NCI-H1930 (cell line): ENCODE measurements at places on chromosomes 12 and 14.

- no peak for DNase-seq
Measured at GRCh38 chr12:21695986-21696385, 38.3 kb upstream of the LDHB start.

DNA sequence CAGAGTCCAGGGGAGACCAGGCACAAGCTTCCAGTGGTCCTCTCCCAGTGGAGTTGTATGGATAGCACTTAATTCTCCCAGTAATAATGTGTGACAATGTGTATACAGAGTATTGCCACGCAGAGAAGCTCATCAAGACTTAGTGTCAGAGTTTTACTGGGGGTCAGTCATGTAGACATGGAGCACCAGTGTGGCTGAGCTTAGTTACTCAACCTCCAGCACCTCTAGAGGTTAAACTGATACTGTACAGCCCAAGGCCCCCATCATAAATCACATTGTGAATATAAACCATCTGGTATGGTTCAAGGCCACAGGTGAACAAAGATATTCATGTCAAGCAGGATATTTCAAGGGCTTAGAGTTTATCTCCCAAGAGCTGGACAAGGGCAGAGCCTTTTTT is 378.1 kb upstream of the TMPO start:
- no peak for DNase-seq

DNA sequence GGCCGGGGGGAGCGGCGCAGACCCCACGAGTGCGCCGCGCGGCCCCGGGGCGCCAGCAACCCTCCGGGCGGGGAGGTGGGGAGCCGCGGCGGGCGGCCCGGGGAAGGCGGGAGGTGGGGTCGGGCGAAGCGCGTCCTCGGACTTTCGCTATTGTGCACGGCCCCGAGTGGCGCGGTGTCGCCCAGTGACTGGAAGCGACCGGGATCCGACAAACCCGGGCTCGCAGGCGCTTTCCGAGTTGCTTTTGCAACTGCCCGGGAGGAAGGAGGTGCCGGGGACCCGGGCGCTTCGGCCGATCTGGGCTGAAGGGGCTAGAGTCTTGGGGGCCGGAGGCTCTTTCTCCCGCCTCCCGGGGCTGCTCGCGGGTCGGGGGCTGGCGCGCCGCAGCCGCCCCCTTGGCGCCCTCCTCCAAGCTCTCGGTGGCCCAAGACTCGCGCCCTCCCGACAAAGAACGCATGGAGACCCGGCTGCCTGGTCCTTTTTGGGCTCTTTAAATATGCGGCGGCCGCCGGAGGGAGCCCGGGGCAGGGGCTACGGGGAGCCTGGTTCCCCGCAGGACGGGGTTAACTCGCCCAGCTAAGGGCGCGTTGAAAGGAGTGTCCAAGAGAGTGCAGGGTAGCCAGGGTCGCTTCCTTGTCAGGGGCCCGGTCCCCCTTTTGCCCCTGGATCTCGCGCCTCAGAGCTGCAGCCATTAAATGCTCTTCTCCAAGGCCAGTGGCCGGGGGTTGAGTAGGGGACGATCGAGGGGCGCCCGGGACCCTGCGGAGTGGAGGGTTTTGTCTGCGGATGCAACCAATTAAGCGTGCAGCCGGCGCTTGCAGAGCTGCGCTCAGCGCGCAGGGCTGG is 1.4 kb downstream of the HMGA2 start:
- DNase-seq, result no peak

DNA sequence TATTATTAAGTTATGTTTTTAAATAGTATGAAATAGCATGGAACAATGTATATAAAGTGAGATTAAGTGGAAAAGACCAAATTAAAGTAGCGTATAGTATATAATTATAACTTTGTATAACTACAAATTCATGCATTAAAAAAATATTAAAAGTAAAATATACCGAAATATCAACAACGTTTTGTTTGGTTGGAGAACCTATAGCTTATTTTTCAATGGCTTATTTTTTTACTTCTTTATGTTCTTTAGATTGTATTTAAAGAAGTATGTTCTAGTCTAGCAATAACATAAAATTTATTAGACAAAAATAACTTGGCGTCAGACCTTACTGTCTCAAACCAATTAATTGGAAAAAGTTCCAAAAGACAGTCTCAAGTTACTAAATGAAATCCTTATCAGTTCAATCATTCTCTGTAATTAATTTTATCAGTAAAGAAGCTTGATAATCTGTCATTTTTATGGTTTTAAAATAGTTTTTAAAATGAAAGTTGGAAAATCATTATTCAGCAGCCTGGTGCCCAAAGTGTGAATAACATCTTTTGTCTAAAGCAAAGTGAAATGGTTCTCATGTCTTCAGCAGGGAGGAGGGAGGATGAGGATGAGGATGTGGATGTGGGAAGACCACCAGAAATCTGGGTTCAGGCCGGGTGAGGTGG is 46.7 kb downstream of the IRAK3 start:
- DNase-seq, result no peak

GRCh38 chr12:93786656-93787397 is 109.7 kb downstream of the CRADD start:
- no peak for DNase-seq

GRCh38 chr14:69594846-69595245 is 16.6 kb upstream of the SUSD6 start:
- no peak for DNase-seq

DNA sequence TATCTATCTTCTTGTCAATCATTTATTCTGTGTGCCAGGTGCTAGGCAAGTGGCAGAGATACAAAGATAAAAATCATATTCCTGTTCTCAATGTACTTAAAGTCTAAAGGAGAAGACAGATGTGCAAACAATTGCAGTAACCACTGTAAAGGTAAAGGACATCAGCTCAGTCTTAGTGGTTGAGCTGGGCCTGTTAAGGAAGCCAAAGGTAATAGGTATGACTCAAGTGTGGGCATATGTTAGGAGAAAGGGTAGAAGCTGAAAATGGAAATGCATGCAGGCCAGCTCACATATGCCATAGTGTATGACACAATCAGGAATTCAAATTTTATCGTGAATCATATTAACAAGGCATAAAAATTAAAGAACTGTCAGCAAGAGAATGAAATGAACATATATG is 49.8 kb downstream of the FAR2 start:
- no peak for DNase-seq

DNA sequence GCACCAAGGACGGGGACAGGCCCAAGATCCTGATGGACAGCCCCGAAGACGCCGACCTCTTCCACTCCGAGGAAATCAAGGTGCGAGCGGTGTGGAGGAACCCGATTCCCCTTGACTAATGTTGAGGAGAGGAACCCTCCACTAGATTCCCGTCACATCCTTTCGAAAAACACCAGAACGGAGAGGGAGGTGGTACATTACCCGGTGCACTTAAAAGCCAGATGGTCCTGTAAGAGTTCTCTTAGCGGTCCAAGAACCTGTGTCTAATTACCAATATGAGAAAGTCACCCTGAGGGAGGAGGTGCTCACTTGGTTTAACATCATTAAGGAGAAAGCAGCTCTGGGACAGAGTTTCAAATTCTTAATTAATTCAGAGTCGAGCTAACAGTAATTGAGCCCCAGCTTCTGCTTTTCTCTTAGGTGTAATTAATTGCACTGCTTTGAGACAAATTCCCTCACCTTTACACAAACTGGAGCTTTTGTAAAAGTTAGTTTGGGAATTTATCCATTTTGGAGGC is 450 bp downstream of the PRKAB1 start:
- DNase-seq, result no peak

GRCh38 chr14:104211215-104211614 is 72.8 kb downstream of the KIF26A start:
- DNase-seq, result no peak

DNA sequence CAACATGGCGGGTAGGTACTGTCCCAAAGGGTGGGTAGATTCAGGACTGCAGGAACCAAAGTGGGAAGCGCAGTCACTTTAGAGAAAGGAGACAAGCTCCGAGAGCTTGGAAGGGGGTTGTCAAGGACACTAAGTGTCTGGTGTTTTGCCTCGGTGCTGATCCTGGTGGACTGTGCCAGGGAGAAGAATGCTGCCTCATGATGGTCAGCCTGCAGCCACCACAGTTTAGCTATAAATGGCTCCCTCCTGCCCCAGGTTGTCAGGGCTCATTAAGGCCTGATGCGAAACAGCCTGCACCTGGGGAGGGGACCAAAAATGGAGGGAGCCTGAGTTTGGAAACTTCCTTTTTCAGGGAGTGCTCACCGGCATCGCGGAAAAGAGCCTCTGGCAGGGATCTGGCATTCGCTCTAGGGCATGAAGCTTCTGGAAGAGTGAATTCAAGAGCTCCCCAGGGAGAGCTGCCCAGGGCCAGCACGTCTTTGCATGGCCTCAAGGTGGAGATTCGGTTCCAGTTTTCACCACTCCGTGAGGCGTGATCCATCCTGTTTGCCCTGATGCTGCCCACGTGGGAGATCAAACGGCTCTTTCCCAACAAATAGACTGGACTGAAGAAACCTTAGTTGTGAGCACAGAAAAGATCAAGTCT is 164.0 kb downstream of the FOXN3 start:
- DNase-seq, result peak; percentile 13

DNA sequence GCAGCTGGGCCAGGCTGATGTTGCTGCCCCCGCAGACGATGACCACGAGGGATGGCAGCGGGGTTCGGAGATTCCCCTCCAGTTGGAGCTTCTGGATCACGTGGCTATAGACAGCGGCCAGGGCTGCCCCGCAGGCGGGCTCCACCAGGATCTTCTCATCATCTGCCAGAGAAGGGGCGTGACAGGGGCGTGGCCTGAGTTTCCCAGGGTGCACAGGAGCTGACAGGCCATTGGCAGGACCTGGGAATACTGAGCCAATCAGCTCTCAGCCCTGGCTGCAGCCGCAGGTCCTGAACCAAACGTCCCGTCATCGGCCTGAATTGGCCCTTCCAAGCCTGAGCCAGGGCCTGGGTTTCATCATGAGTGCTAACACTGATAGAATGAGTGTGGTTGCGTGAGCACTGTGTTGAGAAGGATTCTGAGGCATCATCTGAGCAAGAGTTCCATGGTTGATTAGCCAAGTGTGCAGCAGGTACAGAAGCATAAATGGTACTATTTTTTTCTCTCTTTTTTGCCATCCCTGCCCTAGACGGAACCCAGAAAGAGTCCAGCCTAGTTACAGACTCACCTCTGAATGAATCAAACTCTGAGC is 10.6 kb downstream of the SDS start:
- DNase-seq, result no peak

- DNase-seq, result no peak
Measured at GRCh38 chr14:76298896-76299295, 77.0 kb upstream of the ESRRB start.

DNA sequence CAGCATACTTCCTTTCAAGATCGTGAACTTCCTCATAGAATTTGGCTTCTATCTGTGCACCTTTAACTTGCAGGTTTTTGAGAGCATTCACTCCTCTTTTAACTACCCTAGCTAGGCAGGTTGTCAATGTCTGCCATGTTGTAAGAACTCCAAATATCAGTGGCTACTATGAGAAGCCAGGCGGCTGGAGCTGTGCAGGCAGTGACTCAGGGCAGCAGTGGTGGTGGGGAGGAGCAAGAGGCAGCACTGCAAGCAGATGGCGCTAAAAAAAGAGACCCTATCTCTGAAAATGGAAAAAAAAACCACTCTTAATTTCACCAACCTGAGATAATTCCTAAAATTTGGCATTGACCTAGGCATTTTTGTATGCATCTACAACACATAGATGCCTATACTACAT is 28.5 kb downstream of the YARS2 start:
- DNase-seq, result no peak

- peak; percentile 99 for DNase-seq
Measured at GRCh38 chr12:103373088-103373523, 122.7 kb downstream of the C12orf42 start.

DNA sequence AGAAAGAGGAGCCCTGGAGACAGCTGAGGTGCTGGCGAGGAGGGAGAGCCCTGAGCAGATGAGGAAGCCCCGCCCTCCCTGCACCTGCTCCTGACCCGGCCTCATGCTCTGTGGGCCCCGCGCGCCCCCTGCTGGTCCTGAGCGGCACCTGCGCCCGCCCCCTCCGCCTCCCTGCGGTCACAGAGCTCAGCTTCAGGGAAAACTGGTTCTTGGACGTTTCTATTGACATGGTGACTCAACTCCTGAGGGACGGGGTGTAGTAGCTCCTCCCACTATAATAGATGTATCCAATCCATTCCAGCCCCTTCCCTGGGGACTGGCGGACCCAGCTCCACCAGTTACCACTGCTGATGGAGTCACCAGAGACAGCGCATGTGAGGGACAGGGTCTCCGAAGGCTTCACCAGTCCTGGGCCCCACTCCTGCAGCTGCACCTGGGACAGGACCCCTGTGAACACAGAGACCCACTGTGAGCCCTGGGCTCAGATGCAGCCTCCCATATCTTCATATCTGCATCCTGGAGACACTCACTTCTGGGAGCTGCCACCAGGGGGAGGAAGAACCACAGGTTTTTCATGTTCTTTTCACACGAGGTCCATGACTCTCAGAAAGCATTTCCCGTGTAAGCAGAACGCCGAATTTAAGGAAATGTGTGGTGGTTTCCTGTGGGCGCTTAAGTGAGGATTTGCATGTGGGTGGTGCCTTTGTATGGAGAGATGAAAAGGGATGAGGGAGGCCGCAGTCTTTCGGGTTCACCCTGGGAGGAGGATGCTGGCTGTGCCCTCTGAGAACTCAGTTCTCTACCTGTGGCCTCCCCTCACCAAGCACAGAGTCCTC is 1346.4 kb downstream of the TMEM121 start:
- peak; percentile 73 for DNase-seq

GRCh38 chr12:115700896-115701465 is 576.5 kb downstream of the MED13L start:
- no peak for DNase-seq

DNA sequence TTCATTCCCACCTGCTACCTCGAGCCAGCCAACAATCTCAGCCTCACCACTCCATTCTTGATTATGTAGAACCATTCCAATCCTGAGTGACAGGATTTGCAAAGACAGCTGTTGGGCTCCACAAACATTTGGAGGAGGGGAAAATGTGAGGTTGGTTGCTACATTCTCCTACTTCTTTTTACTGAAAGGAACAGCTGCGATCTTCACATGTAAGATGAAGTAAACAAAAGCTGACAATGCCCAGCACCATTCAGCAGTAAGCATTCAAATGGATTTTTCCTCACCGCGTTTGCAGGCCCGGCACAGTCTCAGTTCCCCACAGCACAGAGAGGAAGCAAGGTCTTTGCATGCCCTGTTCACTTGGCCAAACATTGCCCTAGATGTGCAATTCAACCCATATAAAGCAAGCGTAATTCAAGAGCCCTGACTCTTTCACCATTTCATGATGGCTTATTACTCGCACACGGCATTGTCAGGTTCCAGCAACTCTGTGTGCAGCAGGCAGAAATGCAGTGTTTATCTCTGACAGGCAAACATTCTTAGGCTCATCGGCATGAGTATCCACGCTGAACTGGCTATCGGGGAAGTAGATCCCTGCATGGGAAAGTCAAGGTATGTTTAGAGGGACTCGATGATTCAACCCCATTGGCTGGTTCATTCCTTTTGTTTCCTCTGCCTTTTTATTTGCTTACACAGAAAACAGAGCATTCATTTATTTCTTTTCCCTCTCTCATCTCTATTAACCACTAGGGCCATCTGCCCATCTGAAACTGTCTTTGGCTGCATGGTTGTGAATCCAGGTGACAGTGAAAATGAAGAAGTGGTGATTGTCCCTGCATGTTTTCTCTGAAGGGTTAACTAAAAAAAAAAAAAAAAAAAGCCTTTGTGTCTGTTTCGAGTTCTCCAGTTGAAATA is 236.1 kb upstream of the PLEKHG7 start:
- no peak for DNase-seq

GRCh38 chr14:102317564-102318248 is 1.8 kb upstream of the ZNF839 start:
- peak; percentile 56 for DNase-seq
